ENCODE measurements at places on chromosomes 3 and 15. TPM values are rescaled to one million over a fixed set of nuclear protein-coding genes. Genes with fewer than 3 reads are reported as not detected.

Gene SEMA3F
- 72.7 TPM for total RNA-seq

Gene THAP10
- 1.4 TPM for total RNA-seq

DNA sequence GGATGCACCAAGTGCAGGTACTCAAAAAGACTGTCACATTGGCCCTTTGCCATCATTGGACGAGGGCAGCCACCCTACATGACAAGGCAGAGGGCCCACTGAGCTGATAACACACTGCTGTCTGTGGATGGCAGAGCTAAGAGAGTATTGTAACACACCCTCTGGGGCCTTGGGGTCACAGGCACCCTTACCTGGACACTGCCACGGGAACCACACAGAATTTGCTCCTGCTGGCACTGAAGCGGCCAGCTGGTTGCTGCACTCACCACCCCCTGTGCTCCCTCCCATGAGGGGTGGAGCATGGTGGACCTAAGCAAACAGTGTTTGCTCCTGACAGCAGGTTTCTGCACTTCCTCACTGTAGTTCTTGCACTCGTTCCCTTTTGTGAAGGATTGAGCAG, 208.2 kb upstream of the SGO1 start:
- no peak for ATAC-seq

DNA sequence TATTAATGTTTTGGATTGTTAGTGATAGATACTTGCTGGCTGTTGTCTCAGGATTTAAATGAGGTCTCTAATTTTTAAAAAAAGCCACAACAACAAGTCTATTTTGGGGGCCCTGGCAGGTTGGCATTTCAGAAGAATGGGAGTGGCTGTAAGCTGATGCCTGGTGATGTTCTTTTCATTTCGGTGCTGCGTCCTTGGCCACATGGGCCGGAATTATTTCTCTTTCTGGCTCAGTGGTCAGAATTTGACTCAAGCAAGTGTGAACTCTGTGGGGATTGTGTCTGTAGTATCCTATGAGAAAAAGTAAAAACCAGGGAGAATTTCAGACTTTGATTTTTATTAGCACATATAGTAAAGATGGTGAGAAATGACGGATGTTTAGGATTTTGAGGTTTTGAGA, 203.0 kb downstream of the AKAP13 start:
- ATAC-seq = no peak

DNA sequence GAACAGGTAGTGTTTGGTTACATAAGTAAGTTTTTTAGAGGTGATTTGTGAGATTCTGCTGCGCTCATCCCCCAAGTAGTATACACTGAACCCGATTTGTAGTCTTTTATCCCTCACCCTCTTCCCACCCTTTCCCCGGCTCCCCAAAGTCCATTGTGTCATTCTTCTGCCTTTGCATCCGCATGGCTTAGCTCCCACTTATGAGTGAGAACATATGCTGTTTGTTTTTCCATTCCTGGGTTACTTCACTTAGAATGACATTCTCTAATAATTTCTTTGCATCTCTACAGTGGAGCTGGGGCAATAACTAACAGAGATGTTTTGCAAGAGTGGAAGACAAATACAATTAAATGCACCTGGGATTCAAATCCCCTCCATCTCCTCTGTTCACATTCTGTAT, 93.2 kb downstream of the TP63 start:
- ATAC-seq = no peak

GRCh38 chr3:142019794-142020320, 129.5 kb downstream of the TFDP2 start:
- ATAC-seq = no peak

GRCh38 chr15:88482263-88482662, 14.8 kb downstream of the MRPS11 start:
- ATAC-seq = no peak

DNA sequence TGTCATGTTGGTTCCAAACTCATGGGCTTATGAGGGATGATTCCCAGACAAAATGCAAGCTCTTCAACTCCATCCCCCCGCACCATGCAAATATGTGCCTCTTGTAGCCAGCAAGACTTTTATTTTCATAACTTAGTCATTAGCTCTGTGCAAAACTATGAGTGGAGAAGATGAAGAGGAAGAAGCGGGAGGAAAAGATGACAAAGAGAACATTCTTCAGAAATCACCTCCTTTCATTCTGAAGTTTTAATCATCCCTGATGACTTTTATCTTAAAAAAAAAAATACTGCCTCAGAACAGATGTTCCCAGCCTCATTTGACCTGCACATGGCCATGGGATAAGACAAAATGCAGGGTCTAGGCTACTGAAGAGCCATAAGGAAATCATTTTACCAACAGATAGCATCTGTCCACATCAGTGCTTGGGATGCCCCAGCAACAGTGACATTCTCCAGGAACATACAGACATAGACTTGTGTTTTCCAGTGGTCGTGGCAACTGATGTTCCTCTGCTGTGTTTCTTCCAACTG, 145.5 kb downstream of the WNT5A start:
- ATAC-seq = no peak

DNA sequence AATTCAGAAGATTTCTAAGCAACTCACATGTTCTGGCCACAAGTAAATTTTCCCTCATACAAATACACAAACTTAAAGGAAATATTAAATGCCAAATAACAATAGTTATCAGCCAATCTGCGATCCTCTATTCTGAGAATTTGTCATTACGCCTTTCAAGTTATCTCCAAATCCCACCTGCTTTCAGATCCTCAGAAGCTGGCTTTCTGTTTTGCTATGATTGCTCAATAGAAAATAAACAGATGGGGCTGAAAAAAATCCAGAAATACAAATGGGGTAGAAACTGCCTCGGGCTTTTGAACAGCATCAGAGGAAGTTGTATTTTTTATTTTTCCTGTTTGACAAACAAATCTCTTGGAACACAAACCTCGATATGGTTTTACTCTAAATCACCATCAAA, 74.0 kb upstream of the CNTN4 start:
- ATAC-seq = no peak

- ATAC-seq = no peak
Measured at GRCh38 chr15:39934397-39935071, 619 bp downstream of the EIF2AK4 start.

DNA sequence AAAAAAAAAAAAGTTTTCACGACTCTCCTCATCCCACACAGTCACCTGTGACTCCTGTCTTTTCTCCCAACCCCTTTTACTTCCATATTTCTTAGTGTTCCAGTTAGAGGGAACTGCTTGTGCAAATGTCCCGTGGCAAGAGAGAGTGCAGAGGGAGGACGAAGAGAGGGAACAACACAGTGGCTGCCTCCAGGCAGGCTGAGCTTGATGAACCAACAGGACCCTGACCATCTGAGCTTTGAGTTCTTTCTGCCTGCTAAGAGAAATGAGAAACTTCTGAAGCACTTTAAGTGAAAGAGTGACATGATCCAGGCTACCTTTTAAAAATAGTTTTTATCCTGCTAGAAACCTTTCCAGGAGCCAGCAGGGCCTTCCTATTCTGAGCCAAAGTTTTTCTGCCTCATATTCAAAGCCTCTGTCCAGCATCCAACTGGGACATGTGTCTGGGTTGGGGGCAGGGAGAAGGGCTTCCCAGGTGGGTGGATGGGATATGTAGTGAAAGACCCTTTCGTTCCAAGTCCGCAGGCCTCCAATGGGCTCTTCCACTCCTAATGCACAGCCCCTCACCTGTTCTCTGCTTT, 239.9 kb downstream of the OPA1 start:
- no peak for ATAC-seq

DNA sequence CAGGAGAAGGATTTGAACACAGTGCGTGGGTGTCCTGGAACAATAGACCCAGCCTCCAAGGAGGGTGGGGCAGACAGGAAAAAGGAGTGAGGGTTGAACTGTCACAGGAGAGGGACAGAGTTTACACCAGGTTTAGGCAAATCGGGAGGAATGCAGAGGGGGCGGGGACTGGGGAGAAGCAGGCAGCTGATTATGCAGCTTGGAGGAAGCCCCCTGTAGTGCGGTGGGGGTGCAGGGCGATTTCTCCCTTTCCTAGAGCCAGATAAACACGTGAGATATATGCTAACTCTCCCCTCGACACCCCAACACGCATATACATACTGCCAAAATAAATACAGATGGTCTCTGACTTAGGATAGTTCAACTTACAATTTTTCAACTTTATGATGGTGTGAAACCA, 108.6 kb upstream of the PRR20G start:
- ATAC-seq = no peak

Measured in esophagus mucosa (tissue), 1 donor.